Stimulated activated CD8-positive, alpha-beta memory T cell treated with anti-CD3 and anti-CD28 coated beads, Interleukin-4, amount 100 ng/mL, for 4 hours (primary cell): ENCODE measurements at places on chromosomes 5 and 9.

GRCh38 chr9:116154976-116155697, 1.5 kb downstream of the PAPPA start:
- no peak for DNase-seq

DNA sequence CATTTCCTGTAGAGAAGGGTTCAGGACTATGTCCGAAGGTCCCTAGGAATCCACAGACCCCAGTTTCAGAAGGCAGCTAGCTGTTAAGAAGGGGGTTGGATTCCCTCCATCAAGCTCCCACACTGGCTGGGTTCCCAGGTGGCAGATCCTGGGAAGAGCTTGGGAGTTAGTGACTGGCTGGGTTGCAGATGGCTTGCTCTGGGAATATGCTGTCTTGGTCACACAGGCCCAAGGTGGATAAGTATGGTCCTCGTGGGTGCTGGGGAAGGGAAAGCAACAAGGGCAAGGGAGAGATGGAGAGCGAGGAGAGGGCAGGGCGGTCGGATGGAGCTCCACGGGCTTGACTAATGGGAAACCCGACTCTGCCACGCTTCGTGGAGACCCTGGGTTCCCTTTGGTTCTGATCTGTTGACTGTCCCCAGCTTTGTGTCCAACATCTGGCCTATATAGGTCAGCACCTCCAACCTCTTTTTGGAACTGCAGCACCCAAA, 17.4 kb downstream of the SH3PXD2B start:
- no peak for DNase-seq

GRCh38 chr5:111854186-111854585, 97.2 kb upstream of the NREP start:
- no peak for DNase-seq

DNA sequence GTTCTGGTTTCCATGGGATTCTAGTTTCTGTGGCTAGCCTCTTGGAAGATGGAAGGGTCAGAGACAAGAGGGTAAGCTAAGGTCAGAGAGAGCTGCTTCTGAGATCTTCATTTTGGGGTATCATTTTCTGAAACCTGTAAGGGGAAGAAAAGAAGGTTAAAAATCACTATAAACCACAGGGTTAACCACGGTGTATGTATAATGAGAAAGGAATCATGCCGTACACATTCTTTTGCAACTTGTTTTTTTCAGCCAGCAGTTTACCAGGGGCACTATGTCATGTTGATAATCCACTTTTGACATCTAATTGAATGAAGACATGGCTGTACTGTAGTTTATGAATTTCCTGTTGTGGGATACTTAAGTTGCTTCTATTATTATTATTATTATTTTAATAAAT, 164.4 kb downstream of the FOCAD start:
- DNase-seq, result no peak

- DNase-seq, result no peak
Measured at GRCh38 chr5:42872865-42873264, 61.2 kb upstream of the SELENOP start.

DNA sequence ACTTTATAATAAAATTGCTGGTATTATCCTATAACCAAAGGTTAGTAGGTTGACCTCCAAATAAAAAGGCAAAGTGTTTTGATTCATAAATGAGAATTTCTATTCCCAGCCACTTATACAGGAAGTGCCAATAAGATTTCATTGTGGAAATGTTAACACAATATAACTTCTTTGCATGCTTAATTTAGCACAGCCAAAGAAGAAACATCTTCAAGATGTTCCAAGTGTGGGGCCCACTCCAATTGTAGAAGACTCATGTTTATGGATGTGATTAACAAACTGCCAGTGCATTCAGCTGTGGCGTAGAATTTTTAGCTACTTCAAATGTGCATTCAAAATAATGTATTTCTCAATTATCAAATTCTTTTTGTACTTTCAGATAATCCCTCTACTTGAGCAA, 402.3 kb downstream of the DEPDC1B start:
- no peak for DNase-seq

DNA sequence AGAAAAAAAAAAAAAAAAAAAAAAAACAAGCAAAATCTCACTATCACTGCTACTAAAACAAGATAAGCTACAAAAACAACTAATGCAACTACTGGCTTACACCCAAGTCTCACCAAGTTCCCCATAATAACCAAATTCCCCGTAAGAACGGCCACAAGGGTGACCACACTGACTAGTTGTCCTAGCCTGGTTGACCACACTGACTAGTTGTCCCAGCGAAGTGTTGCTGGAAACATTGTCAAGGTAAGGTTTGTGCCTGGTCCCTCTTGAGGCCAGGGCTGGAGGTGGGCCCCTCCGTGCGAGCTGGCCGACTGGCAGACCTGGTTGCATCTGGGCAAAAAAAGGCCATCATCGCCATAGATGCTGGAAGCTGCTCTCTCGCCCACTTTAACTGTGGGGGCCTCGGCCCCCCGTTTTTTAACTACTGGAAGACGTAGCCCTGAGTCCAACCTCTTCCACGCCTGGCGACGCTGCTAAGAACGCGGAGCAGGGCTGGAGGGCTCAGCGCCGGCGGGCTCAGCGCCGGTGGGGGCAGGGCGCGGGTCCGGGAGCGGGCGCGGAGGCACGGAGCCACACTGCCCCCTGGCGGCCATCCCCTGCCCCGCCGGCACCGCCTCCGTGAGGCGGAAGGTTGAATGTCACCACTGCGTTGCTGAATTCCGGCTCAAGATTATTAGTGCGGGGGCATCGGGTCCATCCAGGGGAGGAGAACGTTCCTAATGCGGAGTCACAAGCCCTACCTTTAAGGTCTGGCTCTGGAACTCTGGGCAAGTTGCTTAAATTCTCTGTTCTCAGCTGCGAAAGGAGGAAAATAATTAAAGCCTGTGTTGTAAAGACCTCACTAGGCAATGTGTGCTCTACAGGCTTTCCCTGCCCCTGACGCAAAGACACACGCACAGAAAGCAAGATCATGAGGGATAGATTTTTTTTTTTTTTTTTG, 84.0 kb downstream of the HSD17B3 start:
- DNase-seq, result peak; percentile 47

GRCh38 chr9:135663857-135664256, 748 bp downstream of the LCN9 start:
- DNase-seq, result no peak

DNA sequence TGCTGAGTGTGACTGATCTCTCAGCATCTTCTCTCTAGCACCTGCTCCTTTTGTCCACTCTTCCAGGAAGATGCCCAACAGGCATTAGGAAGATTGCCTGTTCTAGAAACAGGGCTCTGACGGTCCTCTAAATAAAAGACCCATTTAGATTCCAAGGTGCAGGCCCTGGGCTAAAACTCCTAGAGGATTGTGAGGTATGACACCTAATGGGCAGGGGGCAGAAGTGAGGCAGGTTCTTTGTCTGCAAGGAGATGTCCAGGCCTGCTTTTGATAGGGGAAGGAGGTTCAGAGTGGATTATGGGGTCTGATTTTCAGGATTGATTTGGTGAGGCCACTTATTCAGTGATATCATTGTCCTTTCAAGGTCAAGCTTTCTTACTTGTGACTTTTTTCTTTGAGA, 140.8 kb upstream of the TRPC7 start:
- no peak for DNase-seq

DNA sequence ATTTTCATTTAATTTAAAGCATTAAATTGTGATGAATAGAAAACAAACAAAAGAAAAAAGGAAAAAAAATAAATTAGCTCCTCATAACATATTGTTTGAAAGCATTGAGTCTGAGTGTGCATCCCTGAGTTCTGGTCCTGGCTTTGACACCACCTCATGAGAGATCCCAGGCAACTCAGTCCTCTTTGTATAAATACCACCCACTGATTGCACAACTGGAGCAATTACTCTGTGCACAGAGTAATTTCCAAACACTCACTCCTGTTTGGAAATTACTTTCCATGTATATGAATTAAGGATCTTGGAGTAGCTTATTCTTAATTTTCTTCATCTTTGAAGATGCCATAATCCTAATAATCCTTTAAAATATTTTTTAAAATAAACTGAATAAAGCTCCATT, 59.4 kb upstream of the C5orf46 start:
- no peak for DNase-seq

DNA sequence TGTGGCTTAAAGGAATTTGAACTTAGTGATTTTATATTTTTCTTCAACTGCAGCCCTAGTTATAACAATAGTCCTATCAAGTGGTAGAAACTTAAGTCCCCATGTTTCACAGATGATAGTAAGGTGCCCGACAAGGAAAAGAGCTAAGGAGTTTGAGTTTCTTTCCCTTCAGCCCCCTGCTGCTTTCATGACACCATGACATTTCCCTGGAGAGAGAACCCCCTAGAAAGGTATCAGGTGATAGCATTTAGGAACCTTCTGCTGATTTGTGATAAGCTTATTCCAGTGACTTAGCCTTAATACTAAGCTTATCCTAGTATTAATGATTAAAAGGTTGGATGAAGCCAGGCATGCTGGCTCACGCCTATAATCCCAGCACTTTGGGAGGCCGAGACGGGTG, 623.8 kb upstream of the TYRP1 start:
- no peak for DNase-seq

DNA sequence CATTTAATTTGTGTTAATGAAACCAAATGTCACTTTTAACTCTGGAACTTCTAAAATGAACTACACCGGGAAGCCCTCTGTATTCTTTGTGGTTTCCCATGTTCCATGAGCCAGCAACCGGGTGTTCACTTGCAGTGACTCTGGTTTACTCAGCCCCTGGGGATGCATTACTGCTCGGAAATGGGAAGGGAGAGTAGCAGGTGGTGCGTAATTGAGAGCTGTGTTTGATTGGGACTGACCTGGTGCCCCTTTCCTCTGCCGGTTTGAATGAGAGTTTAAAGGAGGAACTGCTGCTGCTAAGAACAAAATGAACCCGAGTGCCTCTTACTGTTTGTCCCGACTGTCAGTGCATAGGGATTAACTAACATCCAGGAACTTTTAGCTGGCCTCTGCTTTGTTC, 100.1 kb upstream of the DHFR start:
- no peak for DNase-seq

DNA sequence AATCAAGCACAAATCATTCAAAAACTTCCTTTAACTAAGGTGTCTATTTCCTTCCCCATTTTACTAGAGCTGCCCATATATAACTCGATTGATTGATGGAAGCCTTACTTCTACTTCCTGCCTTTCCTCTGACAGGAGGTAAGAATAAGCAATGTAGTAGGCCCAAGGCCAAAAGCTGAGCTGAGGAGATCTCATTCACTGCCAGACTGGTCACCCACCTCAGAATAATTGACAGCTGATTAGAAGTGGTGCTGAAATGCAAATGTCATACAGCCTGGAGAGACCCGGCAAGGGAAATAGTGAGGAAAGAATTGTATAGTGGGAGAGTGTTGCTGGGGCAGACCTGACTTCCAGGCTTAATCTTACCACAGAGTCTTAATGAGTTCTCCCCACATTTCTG, 239.9 kb downstream of the SAXO1 start:
- no peak for DNase-seq

- no peak for DNase-seq
Measured at GRCh38 chr5:152676196-152676595, 271.1 kb upstream of the NMUR2 start.

DNA sequence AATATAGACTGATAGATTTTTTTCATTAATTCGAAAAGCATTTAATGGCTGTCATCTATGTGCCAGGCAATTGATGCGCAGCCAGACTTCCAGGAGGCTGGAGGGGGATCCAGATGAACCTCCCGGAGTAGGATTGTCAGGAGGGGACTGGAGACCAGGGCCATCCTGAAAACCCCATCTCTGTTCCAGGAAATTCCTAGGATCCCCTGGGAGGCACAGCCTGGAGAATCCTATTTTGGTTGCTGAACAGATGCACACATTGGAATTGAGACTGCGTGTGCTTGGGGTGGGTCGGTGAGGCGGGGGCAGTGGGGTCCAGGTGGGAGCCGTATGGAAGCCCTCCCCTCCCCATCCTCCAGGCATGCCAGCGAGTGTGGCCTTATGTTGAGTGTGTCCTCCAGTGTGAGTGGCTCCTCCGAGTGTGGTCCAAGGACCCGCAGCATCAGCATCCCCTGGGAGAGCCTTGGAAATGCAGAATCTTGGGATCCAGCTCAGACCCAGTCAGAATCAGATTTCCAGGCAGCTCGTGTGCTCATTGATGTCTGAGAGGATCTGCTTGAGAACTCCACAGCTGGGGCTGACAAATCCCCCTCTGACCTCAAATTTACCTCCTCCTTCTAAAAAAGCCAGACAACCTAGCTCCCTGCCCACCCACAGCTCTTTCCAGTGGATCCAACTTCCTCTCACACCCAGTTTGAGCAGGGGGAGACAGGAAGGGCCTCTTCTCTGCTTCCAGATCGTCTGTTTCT, 38.7 kb downstream of the ROPN1L start:
- no peak for DNase-seq

DNA sequence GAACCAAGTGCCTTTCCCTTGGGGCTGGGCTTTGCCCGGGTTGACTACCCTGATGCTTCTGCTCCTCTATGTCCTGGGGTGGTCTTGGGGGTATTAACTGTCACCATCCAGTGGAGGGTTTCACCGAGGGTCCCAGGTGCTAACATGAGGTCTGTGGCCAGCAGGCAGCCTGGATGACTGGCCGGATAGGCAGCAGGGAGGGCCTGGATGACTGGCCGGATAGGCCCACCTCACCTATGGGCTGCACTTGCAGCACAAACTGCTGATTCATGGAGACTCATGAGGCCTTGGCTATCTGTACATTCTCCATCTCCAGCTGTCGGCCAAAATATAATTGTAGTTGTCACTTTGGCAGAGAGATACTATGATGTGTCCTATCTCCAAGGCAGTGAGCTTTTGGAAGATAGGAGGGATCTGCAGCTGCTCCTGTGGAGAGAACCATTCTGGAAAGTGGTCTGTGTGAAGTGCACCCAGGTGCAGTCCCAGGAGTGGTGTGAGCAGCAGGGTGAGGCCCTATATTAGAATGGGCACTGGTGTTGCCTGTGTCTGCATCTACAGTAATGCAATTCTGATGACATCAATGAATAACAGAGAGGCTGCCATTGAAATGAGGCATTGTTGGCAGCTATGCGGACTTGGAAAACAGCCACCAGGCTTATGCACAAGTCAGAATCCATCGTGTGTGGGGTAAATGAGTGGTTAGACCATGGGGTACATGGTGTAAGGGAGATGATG, 26.3 kb upstream of the CDKN2AIPNL start:
- no peak for DNase-seq
